Foreskin fibroblast (primary cell): ENCODE measurements at places on chromosomes 2 and 18.

DNA sequence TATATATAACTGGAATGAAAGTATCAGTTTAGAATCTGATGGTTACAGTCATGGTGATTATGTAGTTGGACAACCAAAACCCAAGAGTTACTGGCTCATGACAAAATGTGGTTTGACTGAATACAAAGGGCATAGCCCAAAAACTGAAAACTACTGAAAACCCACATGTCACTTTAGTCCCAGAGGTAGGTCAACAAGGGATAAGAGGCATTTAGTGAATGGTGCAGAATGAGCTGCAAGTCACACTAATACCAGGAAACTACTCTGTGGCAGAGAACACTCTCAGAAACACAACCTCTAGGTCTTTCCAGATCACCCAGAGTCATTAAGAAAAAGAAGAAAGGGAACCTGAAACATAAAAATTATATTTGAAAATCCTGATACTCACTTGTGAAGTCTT, 154.5 kb downstream of the AGPS start:
- DNase-seq: no peak

DNA sequence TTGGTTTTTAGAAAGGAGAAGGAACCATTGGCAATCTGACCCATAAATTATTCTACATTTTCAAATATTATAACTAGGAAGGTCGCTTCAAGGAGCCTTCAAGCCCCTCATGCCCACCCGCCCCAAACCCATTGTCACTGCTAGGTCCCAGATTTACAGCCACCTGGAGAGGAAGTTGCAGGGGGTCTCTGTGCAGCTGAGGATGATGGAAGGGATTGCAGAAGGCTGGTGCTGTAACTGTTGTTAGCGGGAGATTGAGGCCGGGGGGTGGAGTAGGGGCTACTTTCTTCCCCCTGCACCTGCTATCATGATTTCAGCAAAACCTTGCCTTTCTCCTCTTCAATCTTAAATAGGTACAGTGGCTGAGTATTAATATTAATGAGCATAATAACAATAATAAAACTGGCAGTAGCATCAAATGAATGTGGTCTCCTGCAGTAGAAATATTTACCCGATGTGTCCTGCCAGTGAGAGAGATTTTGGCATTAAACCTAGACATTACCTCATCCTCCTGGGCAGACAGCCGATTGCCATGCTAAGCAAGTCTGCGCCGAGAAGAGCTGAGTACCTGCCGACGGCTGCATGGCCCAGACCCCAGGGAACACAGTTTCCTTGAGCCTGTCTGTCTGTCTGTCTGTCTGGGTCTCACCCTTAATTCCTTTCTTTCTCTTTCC, 225.4 kb downstream of the FAM210A start:
- peak; percentile 17 for DNase-seq

DNA sequence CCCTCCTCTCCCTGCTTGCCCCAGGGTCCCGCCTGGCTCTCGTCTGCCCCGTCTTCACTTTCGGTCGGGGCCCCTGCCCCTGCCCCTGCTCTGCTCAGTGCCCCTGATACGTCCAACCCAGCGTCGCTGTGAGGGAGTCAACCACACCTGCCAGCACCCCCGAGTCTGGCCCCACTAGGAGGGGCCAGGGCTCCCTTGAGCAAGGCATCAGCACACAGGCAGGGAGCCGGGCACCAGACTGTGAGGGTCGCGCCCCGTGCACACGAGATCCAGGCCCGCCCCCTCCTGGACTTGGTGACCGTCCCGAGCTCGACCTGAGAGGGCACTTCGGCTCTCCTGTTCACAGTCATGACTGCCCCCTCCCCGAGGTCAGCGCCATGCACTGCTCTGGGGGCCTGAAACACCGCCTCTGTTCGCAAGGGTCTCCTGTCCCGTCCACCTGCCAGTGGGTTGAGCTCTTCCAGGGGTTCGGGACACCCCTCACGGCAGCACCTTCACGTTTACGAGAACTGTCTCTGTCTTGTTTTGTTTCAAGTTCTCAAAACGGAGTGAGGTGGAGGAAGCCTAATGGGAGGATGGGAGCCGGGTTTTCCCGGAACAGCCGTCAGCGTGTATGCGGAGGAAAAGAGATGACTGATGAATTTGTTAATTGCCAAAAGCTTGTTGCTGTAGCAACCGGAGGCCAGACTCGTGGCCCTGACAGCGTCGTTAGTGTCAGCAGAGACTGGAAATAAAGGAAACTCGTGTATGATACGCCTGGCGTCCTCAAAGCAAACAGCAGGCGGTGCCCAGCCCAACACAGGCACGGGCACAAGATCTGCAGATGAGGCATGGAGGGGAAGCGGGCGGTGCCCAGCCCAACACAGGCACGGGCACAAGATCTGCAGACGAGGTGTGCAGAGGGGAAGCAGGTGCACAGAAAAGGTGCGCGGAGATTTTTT, 48.2 kb upstream of the KCNG2 start:
- DNase-seq: no peak

DNA sequence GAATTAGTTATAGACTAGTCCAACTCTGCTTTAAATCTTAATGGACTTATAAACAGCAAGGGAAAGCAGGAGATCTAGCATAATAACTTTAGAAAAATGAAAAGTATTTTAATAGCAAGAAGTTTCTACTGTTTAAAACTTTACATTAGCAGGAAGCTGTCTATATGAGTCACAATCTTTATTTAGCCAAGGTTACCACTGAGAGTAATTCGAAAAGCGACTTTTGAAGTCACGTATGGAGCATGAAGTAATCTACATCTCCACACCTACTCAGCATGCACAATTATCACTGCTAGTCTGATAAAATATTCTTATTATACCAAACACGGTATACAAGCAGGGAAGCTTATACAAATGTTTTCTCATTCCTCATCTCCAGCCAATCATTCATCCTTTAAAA, 515.4 kb upstream of the SOX11 start:
- DNase-seq: peak; percentile 2

GRCh38 chr2:119692310-119692709, 13.3 kb downstream of the TMEM177 start:
- no peak for DNase-seq

DNA sequence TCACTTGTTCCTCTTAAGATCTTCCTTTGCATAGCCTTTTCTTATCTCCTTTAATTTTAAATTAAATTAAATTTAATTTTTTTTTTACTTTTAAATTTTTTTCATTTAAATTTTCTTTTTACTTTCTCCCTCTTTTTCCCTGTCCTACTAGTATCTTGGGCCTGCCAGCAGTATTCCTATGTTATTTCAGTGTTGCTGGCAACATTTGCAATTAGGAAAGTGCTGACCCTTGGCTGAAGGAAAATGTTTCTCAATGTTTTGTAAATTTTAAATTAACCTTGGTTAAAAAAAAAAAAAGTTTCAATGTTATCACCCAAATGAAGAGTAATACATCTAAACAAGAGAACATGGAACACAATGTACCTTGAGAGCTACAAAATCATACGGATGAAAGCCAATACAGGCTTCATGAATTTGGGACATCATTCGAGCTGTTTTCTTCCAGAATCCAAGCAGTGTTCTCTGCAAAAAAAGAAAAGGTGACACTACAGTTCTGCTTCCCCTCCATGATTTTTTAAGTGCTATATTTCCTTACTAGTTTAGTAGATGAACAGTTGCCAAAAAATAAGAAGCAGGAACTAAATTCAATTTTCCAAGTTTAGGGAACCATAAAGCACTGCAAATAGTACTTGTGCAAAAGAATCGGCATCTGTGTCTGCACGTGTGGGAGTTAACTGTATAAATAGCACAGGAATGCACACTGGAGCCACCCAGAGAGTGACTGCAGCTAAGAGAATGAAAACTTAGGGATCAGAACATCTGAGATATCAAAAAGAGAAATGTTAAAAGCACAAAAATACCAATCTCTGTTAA, 55.8 kb downstream of the ICA1L start:
- DNase-seq: peak; percentile 70

DNA sequence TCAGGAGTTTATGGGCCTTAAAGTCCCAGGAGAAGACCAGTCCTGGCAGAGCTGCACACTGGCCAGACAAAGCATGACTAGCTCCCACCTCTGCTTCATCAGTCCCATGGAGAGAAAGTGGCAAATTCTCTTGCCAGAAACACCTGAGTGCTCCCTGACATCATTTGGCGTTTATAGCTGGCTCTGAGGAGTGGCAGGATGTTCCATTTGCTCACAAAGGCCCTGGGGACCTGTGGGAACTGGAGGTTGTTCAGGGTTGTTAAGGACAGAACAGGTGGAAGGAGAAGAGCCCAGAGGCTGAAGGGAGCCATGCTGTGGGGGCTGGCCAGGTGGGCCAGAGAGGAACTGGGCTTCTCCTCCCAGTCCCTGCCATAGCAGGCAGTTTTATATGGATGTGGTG, 56.1 kb downstream of the RPL37A start:
- no peak for DNase-seq

GRCh38 chr2:63983986-63984605, 35.1 kb downstream of the VPS54 start:
- peak; percentile 3 for DNase-seq

GRCh38 chr2:207110715-207111114, 55.0 kb downstream of the KLF7 start:
- DNase-seq: no peak

- no peak for DNase-seq
Observed at GRCh38 chr18:65124633-65125032, 626.2 kb upstream of the CDH7 start.

DNA sequence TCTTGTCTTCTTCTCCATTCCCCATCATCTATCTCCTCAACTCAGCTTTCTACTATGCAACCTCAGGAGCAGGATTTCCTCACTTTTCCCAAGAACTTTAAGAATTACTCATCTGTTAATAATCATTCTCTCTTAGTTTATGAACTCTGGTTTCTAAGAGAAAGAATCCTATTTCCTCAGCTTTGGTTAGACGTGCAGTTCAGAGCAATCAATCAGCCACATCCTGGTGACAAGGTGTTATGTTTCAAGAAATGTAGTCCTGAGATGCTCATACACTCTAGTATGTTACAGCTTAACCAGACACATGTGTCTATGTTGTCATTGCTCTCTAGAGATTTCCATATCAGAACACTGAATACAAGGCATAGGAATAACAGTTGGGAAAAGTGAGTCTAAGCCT, 277.9 kb downstream of the MBD2 start:
- no peak for DNase-seq

DNA sequence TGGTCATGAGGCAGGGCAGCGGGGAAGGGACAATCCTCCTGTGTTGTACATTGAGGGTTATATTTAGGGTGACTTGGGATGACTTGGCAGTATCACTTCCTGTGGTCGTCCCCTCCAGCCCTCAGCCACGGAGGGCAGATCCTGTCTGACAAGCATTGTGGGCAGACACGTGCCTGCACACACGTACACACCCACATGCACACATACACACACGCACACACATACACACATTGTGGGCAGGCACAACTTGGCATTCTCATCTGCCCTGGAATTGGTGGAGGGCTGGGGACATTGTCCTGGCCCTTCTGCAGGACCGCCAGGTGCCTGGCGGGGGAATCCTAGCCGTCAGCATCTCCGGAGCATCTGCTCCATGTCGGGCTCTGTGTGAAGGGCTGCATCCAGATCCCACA, 47.6 kb downstream of the ODC1 start:
- no peak for DNase-seq

DNA sequence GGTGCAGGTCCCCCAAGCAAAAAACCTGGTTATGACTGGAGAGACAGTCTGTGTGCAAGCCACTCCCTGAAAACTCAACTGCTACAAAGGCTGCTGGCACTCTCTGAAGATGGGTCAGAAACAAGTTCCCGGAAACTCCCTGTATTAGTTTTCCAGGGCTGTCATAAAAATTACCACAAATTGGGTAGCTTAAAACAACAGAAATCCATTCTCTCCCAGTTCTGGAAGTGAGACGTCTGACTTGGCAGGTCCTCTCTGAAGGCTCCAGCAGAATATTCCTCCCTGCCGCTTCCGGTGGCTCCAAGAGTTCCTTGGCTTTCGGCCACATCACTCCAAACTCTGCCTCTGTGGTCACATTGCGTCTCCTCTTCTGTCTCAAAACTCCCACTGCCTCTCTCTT, 30.1 kb upstream of the SERPINE2 start:
- DNase-seq: no peak

GRCh38 chr18:5294113-5294456, 1.4 kb downstream of the ZBTB14 start:
- DNase-seq: peak; percentile 17

GRCh38 chr2:145777297-145777696, 1257.4 kb upstream of the ZEB2 start:
- no peak for DNase-seq

DNA sequence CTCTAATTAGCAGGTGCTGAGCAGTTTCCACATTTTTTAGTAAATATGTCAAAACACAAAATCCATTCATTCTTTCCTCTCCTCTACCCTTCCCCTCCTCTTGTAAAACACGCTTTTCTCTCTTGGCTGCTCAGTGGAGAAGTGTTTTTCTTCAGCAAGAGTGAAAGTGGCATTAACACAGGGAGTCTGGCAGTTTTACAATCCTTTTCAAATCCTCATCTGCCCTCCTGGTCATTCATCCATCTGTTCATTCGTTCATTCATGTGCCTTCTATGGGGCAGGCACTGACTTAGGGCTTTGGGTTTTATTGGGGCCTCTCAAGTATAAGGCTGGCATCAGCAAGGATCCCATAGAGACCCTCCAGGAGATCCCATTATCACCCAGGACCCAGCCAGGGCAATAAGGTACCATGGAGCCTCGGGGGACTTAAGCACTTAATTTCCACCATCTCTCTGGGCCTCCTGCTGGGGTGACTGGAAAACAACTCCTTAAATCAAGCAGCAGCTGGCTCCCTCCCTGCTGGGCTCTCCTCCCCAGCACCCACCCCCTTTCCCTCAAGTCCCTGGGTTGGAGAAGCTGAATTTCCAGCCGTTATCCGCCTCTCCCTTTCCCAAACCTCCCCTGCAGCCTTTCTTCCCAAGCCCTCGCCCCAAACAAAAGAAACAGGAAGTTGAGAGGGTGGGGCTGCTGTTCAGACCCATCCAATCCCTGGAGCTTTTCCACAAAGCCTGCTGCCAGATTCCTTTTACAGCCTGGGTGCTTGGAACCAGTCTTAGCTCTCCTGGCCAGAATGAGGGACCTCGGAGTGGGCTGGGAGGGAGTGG, 32.6 kb downstream of the MARCHF4 start:
- no peak for DNase-seq

DNA sequence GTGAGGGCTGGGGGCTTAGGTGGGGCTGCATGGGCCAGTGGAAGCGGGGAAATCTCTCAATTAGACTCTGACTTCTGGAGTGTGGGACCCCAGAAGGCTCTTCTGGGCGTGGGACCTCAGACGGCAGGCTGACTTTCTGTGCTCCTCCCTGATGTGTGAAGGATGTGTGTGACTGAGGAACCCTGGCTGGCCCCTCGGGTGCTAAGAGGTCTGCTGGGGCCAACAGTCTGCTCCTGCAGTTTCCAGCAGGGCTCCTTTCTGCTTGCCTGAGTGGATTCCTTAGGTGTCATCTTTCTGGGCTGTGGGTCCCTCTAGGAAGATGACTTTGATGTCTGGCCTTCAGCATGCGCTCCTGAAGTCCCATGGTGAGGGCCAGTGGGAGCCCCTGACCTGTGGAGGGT, 167.5 kb downstream of the DYSF start:
- DNase-seq: no peak

- peak; percentile 82 for DNase-seq
Observed at GRCh38 chr2:180130403-180130802, 123.3 kb upstream of the CWC22 start.

- no peak for DNase-seq
Observed at GRCh38 chr2:20448977-20449306, 2.1 kb downstream of the RHOB start.
